Lower lobe of right lung (tissue), 2 donors: ENCODE measurements at places on chromosomes 12 and 14. TPM values are rescaled to one million over a fixed set of nuclear protein-coding genes. Genes with fewer than 3 reads are reported as not detected.

DNA sequence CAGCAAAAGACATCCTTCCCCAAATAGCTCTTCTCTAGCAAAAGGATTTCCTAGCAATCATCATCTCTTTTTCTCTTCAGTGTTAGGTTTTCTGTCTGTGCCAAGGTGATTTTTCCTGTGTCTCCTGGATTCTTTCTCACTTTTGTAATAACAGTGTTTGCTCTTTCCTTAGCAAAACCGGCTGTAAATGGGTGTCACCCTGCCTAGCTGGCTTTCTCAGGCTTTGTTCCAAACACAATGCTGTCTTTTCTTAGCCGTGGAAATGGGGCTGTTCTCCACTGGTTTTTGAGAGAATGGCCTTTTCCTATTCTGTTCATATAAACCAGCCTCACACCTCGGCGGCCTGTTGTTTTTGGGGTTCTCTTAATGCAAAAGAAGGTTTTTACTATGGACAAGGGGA is 21.9 kb downstream of the JDP2 start:
- H3K27ac ChIP-seq, result peak overlapping the region; percentile 24
- H3K4me3 ChIP-seq, result no peak overlapping the region
- peaks cover 65% of the 10 kb centered on the region for H3K36me3 ChIP-seq
- no peak for DNase-seq

DNA sequence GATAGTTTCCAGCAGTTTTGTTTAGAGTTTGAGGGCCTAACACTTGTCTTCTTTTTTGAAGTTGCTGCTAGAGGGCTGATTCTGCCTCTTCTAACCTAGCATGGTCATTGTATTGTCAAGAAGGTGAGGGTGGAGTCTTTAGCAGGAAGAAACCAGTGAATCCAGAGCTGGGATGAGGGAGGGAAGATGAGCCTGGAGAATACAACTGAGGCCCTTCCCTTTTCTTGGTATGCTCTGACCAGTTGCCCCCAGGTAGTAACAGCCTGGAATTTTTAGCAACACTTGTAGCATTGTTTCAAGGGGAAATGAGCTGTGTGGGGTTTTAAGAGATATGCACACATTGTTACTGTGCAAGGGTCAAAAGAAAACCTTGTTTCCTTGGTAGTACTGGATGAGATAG is 9.0 kb downstream of the FLVCR2 start:
- H3K4me3 ChIP-seq, result no peak overlapping the region
- no peaks in the 10 kb centered on the region for H3K27me3 ChIP-seq
- H3K36me3 ChIP-seq, result no peaks in the 10 kb centered on the region
- no peak for DNase-seq

SMCO2 gene
- 0.47 TPM for total RNA-seq

DNA sequence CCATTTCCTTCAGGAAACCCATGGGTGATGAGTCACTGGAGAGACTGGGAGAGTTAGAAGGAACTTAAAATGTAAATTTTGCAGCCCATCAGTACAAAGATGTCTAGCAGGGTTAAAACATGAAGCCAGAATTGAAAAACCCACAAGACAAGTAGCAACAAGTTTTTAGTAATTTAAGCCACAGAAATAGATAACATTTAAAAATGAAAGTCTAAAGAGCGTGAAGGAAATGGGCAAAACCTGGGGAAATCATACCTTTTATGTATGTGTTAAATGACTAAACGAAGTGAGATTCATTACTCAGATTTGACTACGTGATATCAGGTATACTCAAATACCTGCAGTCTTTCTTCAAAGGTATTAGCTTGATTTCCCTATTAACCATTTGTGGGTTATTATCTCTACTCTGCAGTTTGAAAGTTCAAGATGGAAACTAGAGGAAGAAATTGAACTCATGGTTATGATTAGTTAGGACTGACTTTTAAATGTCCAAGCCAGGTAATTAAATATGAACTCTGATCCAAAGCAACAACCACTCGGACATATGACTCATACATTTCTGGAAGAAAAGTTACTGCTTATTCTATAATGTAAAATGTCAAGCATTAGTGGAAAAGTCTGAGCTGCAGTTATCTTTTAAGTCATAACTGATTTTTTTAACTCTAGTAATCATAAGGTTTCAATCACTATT is 84.1 kb downstream of the ITPR2 start:
- H3K4me3 ChIP-seq, result no peak overlapping the region
- H3K36me3 ChIP-seq, result no peaks in the 10 kb centered on the region
- peaks cover 16% of the 10 kb centered on the region for H3K4me1 ChIP-seq
- H3K27me3 ChIP-seq, result no peaks in the 10 kb centered on the region
- no peak for DNase-seq
- H3K27ac ChIP-seq, result no peak overlapping the region

NUP107 gene
- total RNA-seq, result 30.2 TPM

DNA sequence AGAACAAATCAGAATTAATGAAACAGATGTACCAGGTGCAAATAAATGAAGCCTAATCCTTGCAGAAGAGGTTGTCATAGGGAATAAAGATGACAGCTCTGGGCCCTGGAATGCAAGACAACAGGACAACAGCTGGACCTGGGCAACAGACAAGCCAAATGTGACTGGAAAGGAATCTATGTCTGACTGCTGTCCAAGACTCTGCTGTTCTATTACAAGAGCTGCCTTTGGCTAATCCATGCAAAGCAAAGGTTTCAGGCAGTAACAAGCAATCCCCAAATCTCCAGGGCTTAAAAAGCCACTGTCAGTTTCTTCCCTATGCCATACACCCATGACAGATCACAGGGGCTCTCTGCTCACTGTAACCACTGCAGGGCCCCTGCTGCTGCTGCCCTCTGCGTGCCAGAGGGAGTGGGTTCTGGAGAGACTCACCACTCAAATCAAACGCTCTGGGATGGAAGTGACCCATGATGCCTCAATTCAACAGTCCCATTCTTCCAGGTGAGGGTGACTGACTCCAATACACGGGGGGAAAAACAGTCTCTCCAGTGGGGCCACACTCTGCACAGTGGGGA is 218.9 kb upstream of the SFSWAP start:
- H3K27me3 ChIP-seq, result no peaks in the 10 kb centered on the region
- no peak overlapping the region for H3K4me3 ChIP-seq
- H3K27ac ChIP-seq, result no peak overlapping the region
- H3K36me3 ChIP-seq, result no peaks in the 10 kb centered on the region
- H3K4me1 ChIP-seq, result no peaks in the 10 kb centered on the region
